T47D (cell line): ENCODE measurements at places on chromosomes 6 and 20.

GRCh38 chr6:111162504-111162903 lies 75.2 kb downstream of the SLC16A10 start:
- no peak for DNase-seq

DNA sequence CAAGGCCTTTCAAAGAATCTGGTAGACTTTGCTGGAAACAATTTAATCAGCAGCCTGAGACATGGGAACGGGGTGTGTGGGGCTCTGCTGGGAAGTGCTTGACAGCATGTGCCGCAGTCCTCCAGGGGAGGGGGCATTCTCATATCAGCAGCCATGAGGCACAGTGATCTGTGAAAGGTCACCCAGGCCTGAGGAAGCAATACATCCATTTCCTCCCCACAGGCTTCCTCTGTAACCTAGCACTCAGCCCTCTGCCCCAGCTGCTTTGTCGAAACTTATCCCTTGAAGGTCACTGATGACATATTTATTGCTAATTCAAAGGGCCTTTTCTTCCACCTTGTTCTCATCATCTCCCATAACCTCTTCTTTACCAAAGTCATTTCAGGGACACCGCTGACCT lies 103.3 kb downstream of the TNFAIP3 start:
- DNase-seq: no peak

DNA sequence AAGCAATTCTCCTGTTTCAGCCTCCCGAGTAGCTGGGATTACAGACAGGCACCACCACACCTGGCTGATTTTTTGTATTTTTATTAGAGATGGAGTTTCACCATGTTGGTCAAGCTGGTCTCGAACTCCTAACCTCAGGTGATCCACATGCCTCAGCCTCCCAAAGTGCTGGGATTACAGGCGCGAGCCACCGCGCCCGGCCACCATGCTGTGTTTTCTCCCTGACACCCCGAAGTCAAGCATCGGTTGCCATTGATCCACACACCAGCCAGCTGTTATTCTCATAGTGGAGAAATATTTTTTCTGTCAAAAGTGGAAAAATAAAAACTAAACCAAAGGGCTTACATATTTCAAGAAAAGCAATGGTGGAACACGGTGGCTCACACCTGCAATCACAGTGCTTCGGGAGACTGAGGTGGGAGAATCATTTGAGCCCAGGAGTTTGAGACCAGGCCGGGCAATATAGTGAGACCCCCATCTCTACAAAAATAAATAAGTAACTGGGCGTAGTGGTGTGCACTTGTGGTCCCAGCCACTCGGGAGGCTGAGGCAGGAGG lies 157.4 kb downstream of the ZMYND8 start:
- DNase-seq: no peak

GRCh38 chr6:144248003-144248402 lies 37.1 kb upstream of the UTRN start:
- no peak for DNase-seq

- peak; percentile 38 for DNase-seq
These were observed 1.1 kb upstream of the OPN5 start for GRCh38 chr6:47780510-47781356.

GRCh38 chr6:88477413-88477812 lies 311.3 kb upstream of the CNR1 start:
- DNase-seq: no peak

GRCh38 chr6:107625264-107625663 lies 135.3 kb downstream of the SOBP start:
- no peak for DNase-seq

- no peak for DNase-seq
These were observed 4.7 kb downstream of the TULP1 start for GRCh38 chr6:35508027-35508426.

- DNase-seq: no peak
These were observed 11.4 kb downstream of the ID4 start for GRCh38 chr6:19848465-19849029.

DNA sequence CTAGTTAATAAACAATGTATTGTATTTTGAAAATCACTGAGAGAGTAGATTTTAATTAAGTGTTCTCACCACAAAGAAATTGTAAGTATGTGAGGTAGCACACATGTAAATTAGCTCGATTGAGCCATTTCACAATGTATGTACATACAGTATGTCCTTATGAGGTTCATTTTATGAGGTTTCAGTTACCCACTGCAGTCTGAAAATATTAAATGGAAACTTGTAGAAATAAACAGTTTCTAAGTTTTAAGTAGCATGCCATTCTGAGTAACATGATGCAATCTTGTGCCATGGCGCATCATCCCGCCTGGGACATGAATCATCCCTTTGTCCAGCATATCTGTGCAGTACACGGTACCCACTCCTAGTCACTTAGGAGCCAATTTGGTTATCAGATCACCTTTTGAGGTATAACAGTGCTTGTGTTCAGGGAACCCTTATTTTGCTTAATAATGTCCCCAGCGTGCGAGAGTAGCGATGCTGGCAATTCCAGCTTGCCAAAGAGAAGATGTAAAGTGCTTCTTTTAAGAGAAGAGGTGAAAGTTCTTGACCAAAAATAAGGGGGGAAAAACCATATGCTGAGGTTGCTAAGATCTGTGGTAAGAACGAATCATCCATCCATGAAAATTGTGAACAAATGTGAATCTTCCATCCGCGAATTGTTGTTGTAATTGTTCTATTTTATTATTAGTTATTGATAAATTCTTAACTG lies 64.7 kb downstream of the KCNS1 start:
- no peak for DNase-seq

- peak; percentile 29 for DNase-seq
These were observed 33.2 kb upstream of the TRAM2 start for GRCh38 chr6:52610011-52610410.

GRCh38 chr6:145704143-145704781 lies 31.1 kb downstream of the EPM2A start:
- no peak for DNase-seq

DNA sequence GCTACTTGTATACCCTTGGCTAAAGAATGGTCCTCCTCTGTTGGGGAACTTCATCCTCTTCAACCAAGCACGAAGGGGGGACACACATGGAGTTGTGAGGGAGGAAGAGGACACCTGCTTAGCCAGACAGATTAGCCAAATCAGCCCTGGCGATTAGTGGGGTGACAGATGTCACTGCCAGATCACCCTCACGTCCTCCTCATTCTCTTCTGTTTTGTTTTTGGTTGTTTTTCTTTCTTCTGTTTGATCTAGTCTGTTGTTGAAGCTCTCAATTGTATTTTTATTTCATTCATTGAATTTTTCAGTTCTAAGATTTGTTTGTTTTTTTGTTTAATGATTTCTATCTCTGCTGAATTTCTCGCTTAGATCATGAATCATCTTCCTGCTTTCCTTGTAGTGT lies 27.5 kb upstream of the NKX2-4 start:
- no peak for DNase-seq

DNA sequence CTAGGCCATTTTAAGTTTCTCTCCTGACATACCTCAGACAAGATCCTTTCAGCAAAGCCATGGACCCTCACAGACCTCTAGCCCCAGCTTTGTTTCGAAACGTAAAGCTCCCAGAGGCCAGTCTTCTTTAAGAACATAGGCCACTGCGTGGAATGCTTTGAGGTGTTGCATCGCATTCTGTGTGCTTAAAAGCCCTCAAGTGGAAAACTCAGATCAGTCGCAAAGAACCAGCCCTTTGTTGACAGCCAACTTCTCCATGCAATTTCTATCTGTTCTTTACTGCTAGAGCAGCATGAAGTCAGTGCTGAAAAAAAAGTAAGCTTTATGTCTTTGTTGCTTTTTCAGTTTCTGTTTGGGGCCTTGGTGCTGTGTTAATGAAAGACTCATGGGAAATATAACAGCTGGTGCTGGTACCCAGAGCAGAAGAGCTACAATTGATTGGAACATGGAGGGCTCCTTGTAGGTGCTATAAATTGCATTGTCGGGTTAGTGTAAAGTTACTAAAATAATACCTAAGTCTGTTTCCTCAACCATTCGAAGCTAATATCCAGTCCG lies 142.6 kb downstream of the MAP3K7 start:
- no peak for DNase-seq

- DNase-seq: no peak
These were observed 557.3 kb upstream of the CITED2 start for GRCh38 chr6:139931747-139932146.

DNA sequence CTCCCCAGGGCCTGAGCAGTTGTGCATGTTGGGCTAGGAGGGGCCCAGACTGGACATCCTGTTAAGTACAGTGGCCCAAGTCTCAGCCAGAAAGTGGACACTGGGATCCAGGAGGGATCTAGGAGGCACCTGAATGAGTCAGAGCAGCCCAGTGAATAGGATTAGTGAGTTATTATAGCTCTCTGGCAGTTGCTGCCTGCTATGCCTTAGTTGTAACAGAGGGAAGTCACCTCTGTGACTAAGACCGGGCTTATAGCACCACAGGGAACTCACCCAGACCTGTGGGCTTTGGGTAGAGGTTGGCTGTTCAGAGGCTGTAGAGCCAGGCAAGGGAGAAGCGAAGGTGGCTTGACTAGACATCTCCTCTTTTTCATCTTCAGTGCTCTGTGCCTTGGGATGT lies 39.0 kb upstream of the AAR2 start:
- DNase-seq: no peak

DNA sequence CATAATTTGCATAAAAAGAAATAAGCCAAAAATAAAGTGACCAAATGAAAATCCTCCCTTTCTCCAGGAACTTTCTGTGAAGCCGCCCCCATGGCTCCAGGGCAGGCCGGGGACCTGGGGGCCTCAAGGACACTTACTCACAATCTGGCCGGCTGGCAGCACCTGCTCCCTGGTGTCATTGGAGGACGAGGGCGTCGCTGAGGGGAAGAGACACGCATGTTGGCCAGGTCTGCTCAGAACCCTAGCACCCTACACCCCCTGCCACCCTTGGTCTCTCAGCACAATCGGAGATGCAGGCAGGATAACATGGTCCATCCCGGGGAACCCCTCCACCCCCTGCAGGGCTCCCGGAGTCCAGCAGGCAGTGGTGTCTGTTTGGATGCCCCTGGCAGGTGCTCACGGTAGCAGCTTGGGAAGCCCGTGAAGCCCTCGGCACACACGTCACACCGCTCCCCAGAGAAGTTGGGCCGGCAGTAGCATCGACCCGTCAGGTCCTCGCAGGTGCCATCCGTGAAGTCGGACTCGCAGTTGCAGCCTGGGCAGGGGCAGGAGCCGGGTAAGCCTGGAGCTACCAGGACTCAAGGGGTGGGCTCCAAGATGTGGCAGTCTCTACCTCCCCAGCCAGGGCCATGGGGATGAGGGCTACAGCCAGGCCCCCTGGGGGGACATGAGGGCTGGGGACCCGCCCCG lies 21.3 kb downstream of the LAMA5 start:
- no peak for DNase-seq

GRCh38 chr20:58188527-58188926 lies 39.9 kb downstream of the ANKRD60 start:
- DNase-seq: no peak

- no peak for DNase-seq
These were observed 56.4 kb downstream of the RFX6 start for GRCh38 chr6:116933485-116933884.

- DNase-seq: peak; percentile 35
These were observed 112.0 kb downstream of the BACH2 start for GRCh38 chr6:90184334-90185298.

GRCh38 chr6:87840324-87840723 lies 138.3 kb upstream of the AKIRIN2 start:
- DNase-seq: no peak

DNA sequence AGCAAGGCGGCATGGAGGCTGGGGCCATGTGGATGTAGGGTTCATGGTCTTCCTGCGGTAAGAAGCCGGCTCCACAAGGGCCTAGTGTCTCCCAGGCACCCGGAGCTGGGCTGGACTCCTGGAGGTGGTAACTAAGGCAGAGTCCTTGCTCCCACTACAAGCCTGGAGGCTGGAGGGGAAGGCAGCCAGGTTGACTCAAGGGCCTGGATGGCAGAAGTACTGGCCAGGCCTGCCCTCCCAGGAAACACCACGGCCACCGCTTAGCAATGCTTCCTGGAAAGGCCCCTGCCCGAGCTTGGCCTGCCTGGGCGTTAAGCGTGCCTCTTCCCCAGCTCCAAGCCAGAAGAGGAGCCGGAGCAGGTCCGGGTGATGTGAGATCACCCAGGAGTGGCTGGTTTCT lies 182.0 kb downstream of the ZDHHC14 start:
- DNase-seq: no peak

DNA sequence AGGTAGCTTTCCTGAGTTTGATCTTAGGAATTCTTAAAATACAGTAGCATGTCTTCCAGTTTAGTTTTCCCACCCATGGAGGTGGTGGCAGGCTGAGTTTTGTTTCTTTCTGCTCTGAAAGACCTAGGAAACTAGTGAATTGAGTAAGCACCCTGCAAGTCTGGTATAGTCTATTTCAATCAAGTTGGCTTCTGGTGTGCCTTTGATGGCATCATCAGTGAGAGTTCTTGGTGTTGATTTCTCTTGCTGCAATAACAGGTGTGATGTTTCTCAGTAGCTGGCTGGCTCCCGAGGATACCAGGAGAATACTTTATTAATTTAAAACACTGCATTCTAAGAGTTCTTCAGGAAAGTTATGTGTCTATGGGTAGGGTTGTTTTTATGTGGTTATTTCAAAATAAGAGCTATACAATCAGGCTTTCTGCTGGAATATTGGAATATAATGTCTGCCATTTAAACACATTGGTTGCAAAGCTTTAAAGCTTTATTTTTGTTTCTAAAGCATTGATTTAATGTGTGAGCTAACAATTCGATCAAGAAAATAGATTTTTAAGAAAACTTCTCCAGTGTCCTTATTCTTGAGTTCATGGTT lies 19.0 kb downstream of the VAPB start:
- DNase-seq: no peak

DNA sequence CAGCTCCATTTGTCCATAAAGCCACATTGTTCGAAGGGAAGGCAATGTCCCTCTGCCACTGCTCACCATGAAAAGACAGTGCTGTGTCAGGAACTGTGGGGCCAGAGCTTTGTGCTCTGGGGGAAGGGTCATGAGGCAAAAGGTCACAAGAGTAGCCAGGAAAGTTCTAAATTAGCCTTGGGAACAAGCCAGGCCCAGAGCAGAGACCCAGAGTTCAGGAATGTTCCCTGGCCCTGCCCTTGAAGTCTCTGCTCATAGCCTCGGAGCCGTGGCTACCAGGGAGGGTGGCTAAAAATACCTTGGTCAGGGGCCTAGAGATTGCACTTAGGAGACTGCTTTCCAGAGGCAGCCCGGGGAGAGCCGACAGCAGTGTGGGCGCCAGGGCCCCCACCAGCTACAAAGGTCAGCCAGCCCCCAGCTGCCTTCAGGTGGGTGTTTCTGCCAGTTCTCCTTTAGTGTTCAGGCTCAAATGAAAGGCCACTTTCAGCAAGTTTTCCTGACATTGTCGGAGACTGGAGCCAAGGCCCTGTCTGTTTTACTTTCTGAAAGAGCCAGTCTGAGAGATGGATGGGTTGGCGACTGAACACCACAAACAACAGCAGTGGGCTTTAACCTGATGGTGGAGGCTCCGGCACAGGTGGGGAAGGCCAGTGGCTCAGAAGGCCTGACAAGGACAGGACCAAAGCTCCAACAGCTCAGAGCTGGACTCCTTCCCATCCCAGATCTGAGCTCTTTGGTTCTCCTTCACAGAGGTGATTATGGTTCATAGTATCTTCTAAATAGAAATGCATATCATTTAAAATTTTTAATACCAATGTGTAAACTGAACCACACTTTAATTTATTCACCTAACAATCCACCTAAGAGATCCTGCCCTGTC lies 76.2 kb downstream of the CDH26 start:
- DNase-seq: no peak
